ENCODE measurements at places on chromosomes 6 and 20. TPM values are rescaled to one million over a fixed set of nuclear protein-coding genes. Genes with fewer than 3 reads are reported as not detected.

GRCh38 chr20:9322661-9323060 is 191.7 kb upstream of the LAMP5 start:
- DNase-seq, result no peak

- DNase-seq, result no peak
Measured at GRCh38 chr6:13528232-13528631, 40.8 kb upstream of the GFOD1 start.

GRCh38 chr20:48839154-48839917 is 11.5 kb upstream of the PREX1 start:
- DNase-seq, result no peak

- DNase-seq, result no peak
Measured at GRCh38 chr6:15036690-15037245, 209.1 kb upstream of the JARID2 start.

GRCh38 chr6:111727041-111727440 is 121.4 kb upstream of the TRAF3IP2 start:
- DNase-seq, result no peak

DNA sequence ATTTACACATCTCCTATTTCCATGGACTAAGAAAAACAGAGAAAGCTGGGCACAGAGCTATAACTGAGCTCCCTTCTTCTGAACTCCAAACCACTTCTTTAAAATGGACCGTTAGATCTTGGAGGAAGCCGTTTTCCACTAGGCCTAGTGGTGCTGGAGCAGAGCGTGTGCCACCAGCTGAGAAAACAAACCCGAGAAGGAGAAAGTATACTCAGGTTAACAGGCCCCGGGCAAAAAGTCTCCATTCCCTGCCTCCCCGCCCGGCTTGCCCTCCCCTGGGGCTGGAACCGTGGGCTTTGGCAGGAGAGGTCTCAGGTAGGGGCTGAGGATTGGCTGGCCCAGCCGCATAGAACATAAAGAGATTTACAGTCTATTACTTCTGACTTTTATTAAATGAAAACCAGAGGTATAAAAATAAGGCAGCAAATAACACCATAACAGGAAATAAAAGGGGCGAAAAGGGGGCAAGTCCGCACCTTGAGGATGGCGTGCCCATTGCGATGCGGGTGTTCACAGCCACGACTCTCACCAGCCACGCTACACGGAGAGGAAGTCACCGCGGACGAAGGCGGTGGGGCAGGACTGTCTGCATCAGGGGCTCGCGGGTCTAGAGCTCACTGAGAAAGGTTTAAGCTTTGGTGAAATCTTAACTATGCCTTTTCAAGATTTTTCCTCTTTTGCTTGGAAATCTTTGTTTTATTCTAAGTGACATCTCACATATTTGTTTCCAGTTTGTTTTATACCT is 191.2 kb upstream of the GMDS start:
- DNase-seq, result no peak

- DNase-seq, result no peak
Measured at GRCh38 chr6:2891768-2892170, 11.3 kb downstream of the SERPINB9 start.

GRCh38 chr6:125910527-125910926 is 46.0 kb upstream of the HINT3 start:
- DNase-seq, result peak; percentile 44

- no peak for DNase-seq
Measured at GRCh38 chr20:51160821-51161220, 137.9 kb upstream of the KCNG1 start.

- DNase-seq, result peak; percentile 11
Measured at GRCh38 chr6:136347847-136348246, 58.2 kb upstream of the BCLAF1 start.

DNA sequence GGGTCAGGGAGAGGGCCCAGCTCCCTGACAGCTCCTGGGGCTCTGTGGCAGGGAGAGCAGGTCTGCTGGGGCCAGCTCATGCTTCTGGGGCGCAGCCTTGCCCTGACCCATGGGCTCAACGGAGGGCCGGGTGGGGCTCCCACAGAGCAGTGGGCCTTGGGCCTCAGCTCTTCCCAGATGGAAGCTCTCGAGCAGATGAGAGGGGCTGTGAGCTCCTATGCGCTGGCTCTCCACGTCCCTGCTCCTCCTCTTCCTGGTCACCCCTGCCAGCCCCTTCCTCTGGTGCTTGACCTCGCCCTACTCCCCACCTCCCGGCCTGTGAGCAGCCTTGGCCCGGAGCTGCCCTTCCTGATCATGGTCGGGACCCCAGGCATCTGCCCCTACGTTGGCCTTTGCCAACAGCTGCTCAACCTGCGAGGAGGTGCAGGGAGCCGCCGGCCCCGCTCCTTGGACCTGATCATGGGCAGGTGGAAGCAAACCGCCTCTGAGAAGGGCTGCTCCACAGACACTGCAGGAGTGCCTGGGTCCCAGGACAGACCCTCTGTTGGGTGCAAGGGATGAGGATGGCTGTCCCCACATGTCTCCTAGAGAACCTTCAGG is 26.8 kb upstream of the GATA5 start:
- no peak for DNase-seq

DNA sequence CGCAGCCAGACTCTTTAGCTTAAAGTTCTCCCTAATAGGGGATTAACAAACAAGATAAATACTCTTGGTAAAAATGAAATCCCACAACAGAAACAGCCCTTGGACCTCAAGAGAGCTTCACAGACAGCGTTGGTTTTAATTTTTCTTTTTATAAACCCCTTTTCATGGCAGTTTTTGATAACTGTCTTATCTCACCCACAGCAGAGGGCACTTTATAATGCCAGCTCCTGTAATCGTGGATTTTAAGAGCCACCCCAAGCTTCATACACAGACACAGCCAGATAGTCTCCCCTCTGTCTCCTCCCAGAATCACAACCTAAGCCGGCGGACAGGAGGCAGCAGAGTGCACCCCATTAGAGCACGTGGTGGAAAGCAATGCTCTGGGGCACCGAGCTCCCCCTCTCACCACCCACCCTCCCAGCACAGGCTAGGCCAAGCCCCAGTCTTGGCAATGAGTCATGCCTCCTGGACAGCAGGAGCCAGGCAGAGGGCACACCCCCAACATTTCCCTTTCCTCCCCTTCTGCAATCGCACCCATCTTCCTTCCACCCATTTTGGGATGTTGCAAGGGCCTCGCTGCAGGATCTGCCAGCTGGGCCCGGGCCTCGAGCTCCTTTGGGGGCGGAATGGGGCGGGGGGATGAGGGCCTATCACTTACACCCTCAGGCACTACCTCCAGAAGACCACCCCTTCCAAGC is 2.4 kb downstream of the JAG1 start:
- peak; percentile 96 for DNase-seq

GRCh38 chr20:38248133-38248532 is 12.4 kb downstream of the KIAA1755 start:
- DNase-seq, result no peak

GRCh38 chr6:52376763-52377162 is 14.8 kb downstream of the PAQR8 start:
- DNase-seq, result no peak

DNA sequence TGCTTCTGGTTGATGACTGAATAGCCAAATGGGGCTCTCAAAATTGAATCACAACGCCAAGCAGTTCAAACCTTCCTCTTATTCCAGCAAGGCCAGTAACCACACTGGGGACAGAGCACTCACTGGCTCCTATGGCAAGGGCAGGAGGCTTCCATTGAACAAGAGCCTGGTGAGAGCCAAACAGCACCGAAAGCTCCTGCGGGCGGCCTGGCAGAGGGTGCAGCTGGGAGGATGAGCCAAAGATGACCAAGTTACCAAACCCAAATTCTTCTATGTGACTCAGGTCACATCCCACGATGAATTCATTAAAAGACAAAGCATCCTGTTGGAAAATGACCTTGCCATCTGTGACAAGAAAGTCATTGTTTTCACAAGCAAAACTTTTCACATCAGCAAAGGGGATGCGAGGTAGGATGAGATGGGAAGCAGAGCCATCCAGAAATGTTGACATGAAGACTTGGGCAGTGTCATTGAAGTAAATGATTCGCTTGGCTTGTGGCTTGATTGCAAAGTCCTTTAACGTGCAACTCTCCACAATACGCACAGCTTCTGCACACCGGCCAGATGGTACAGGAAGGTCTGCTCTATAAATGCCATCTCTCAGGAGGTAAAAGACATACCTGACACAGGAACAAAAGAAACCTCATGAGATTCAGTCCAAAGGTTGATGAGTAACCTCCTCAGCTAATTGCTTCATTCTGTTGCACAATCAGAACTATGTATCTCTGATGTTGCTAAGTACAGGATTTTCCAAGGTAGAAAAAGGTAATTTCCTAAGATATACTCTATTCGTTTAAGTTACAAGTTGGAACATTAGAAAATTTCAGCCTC is 36.3 kb downstream of the ROS1 start:
- peak; percentile 96 for DNase-seq

GRCh38 chr6:48511378-48511777 is 400.4 kb upstream of the PTCHD4 start:
- DNase-seq, result no peak

DNA sequence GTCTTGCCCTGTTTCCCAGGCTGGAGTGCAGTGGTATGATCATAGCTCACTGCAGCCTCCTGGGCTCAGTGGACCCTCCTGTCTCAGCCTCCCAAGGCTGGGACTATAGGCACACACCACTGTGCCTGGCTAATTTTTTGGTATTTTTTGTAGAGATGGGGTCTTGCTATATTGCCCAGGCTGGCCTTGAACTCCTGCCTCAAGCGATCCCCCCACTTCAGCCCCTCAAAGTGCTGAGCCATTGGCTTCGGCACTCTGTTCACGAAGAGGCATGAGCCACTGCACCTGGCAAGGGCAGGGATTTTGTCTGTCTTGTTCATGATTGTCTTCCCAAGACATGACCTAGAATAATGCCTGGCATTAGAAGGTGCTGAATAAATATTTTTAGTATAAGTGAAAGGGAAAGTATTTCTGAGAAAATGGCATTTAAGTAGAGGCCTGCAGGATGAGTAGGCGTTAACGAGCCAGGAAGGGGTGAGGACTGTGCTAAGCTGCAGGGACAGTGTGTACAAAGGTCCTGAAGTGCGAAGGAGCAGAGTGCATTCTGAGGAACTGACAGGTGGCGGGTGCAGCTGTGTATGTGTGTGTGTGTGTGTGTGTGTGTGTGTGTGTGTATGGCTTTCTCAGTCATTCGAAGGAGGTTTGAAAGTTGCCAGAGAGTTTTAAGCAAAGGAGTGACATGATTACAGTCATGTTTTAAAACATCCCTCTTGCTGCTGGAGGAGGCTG is 43.0 kb downstream of the VEGFA start:
- no peak for DNase-seq

- no peak for DNase-seq
Measured at GRCh38 chr6:140178520-140178919, 804.1 kb upstream of the CITED2 start.

DNA sequence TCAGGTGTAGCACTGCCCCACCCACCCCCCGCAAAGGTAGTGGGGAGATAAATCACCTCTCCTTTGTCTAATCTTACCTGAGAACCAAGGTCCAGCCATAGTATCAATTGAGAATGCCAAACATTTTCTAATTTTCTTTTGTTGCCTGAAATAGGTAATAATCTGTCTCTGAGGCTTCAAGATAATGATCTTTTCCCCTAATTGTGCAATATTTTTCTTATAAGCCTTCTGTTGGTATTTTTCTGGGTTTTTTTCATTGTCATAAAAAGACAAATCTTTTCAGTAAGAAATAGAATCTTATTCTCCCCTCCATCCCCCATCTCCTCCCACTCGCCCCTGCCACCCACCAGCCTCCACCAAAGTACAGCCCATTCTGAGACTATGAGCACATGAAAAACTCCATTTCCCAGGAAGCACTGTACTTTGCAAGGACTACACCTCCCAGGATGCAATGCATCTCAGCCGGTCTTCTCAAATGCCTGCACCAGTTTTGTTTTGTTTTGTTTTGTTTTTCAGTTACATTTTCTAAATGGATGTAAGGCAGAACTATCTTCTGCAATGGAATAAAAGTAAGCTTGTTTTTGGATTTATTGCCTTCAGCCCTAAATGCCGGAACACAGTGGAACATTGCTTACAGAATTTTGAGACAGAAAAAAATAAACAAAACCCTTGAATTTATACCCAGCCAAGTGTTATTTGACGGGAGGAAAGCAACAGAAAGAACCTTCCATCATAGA is 268.0 kb downstream of the TFAP2A start:
- DNase-seq, result peak; percentile 46

DNA sequence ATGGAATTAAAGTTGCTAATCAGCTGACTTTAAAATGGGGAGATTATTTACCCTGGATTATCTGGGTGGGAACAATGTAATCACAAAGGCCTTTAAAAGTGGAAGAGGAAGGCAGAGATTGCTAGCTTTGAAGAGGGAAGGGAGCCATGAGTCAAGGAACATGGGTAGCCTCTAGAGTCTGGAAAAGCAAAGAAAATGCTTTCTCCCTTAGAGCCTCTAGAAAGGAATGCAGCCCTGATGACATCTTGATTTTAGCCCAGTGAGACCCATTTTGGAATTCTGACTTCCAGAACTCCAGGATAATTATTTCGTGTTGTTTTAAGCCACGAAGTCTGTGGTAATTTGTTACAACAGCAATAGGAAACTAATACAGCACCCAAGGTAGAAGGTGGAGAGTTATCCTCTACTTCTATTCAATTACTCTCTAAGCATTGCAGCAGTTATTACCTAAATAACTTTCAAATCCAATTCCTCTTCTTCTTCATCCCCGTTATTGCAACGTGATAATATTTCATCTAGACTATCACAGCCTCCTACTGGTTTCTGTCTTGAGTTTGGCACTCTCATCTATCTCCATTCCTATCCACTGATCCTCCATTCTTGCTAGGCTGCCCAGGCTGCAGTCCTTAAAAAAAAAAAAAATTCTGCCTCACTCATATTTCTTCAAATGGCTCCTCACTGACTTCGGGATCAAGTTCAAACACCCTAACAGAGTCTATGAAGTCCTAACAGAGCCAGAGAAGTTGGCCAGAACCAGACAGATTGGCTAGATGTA is 224.3 kb downstream of the BTBD9 start:
- no peak for DNase-seq

- DNase-seq, result no peak
Measured at GRCh38 chr20:12203981-12204380, 286.3 kb downstream of the BTBD3 start.

DNA sequence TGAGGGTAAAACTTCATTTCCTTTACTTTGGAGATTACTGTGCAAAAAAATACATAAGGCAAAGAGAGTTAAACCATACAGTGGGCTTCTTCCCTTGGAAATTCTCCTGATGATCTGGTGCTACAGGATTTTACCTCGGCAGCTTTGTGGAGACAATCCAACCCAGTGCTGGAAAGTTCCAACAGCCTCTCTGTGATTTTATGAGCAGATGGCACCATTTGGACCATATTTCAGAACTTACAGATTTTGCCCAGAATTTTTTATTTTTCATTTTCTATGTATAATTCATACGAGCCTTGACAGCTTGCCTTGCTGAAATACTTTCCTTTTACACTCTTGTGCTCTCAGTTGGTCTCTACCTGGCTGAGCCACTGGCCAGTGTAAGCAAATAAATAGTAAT is 43.3 kb upstream of the TNFRSF21 start:
- DNase-seq, result no peak

- no peak for DNase-seq
Measured at GRCh38 chr6:169092375-169092774, 161.3 kb downstream of the THBS2 start.

The TRIM38 gene
- polyA plus RNA-seq, result 3.4 TPM

The PRICKLE4 gene
- polyA plus RNA-seq, result 0.25 TPM

The PAX1 gene
- not detected for polyA plus RNA-seq

The DCDC2 gene
- 0.02 TPM for polyA plus RNA-seq

The RIPOR2 gene
- polyA plus RNA-seq, result 0.16 TPM

The MROH8 gene
- 0.60 TPM for polyA plus RNA-seq

The DCBLD1 gene
- polyA plus RNA-seq, result 30.9 TPM
